ENCODE measurements at places on chromosomes 2 and 18.

DNA sequence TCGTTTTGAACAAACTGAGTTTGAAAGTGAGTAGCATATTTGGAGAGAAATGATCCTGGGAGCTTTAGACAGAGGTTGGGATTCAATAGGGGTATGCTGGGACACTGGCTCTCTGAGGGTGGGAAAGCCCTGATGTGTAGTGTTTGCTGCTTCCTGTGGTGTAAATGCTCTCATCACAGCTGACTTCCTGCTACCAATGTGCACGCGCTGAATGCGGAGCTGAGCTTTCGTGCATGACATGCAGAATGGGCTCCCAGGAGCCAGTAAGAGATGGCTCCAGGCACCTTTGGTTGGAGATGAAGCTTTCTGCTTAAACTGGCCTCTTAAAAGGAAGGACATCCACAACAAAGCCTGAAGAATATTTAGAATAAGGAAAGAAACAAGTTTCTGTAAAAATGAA is 224.1 kb upstream of the CCDC150 start:
- no peak for DNase-seq

GRCh38 chr2:8539743-8540551 is 141.9 kb upstream of the ID2 start:
- DNase-seq, result no peak

DNA sequence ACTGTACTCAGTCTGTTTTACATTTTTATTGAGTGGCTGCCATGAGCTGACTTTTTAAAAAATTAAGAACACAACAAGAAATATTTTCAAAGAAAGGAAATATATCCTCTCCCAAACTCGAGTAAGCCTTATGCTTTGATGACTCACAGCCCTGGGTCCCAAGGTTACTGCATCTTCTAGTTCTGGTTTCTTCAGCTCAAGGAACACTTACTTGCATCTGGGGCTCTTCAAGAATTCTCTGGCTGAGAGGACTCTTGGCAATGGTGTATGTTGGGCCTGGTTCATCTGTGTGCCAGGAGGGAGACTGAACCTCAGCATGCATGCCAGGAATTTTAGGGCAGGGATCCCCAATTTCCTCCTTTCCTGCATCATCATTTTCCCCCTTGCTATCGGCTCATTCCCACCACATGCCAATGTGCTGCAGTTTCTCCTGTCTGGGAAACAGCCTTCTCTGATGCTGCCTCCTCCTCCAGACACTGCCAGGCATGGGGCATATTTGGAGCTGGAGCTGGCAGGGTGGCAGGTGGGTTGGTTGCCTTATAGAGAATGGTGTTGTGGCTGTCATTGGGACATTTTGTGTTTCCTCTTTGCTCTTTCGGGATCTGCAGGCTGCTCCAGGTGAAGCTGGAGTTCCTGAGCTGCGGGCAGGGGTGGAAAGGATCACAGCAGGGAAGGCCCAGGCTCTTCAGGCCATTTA is 192.2 kb upstream of the HS6ST1 start:
- no peak for DNase-seq

DNA sequence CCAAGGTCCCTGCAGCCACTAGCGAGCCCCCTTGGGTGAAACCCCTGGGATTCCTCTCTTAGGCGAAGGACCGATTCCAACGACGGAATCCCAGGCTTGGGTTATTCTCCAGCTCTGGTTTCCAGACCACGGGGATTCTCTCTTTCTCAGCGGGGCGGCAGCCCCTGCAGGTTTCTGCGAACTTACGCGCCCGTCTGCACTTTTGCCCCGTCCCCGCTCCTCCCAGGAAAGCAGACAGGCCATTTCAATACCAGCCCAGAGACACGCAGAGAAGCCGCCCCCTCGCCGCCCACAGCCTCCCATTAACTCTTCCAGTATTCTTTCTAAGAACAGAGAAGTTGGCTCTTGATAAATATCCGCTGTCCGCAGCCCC is 1.2 kb downstream of the CBLN2 start:
- no peak for DNase-seq

GRCh38 chr18:57131782-57132181 is 15.1 kb upstream of the BOD1L2 start:
- no peak for DNase-seq

DNA sequence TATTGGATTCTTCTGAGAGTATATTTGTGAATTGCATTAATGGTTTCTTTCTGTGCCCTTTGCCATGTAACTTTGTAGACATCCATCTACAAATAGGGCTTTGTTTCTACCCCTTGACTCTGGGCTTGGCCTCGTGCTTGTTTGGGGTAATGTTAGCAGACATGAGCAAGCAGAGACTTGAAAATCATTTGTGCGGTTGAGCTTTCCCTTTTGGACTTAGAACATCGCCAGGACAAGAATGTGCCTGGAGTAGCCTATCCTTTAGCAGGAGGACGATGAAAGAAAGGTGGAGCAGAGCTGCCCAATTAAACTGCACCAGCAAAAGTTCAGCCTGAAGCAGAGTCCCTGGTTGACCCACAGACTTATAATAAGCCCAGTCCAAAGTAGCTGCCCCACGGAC is 785.9 kb downstream of the EPHA4 start:
- DNase-seq, result no peak

DNA sequence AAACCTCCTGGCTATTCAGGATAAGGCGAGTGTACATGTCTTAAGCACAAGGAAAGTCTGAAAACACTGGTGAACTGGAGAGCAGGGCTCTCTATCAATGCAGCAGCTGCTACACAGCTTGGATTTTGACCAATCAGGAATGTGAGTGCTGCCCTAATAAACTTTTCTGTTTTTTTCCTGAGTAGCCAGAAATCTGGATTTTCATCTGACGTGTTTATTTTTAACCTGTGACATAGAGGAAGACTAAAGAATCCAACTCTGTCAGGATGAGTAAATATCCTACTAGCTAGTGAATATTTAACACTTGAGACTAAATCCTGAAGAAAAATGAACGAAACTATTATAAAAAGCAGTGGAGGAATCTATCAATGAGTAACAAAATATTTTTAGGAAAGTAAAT is 1638.9 kb downstream of the LRP1B start:
- no peak for DNase-seq

GRCh38 chr2:190766595-190766994 is 114.0 kb upstream of the GLS start:
- no peak for DNase-seq

DNA sequence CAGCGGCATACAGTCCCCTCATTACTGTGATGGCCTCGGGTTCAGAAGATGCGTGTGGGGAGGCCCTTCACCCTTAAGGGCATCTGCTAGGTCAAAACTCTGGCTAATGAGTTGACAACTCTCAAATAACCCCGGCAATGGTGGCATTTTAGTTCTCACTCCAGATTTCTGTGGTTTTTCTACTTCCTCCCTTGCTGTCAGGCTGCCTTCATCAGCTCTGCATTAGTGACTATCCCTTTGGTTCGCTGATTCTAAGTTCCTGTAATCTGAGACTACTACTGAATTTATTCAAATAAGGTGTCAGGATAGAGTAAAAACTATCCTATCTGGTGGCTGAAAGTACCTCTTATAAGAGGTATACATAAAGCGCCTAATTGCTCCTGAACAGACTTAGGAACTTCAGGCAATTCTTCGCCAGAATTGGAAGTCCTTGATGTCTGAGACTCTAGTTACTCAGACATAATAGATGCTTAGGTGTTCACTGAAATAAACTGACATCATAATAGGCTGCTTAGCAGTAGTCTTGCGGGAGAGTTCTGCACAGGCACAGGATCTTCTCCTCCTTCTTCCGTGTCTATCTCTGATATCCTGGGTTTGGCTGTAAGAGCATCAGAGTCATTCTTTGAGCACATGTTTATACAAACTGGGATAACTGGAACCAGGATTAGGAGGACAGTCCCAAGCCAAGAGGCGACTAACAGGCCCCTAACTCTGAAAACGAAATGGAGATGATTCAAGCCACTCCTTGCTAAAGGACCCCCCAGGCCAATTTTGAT is 194.5 kb downstream of the DNER start:
- DNase-seq, result no peak

- no peak for DNase-seq
Observed at GRCh38 chr2:230908595-230909191, 16.3 kb downstream of the GPR55 start.

GRCh38 chr18:39449566-39449965 is 1884.0 kb upstream of the CELF4 start:
- no peak for DNase-seq

GRCh38 chr2:54850171-54851122 is 127.0 kb downstream of the EML6 start:
- no peak for DNase-seq
